ENCODE measurements at places on chromosomes 11 and 22. TPM values are rescaled to one million over a fixed set of nuclear protein-coding genes. Genes with fewer than 3 reads are reported as not detected.

The SLN gene
- not detected for total RNA-seq

The ELFN2 gene
- 1.5 TPM for total RNA-seq

The SYT12 gene
- total RNA-seq: 6.2 TPM

The ANO5 gene
- 4.3 TPM for total RNA-seq

The RASSF10 gene
- total RNA-seq: 8.7 TPM

The TRIM22 gene
- 37.8 TPM for total RNA-seq

The UPK3A gene
- not detected for total RNA-seq

The RAG1 gene
- total RNA-seq: 0.90 TPM

The SCUBE2 gene
- not detected for total RNA-seq

The PRR33 gene
- not detected for total RNA-seq

The ASPHD2 gene
- total RNA-seq: 0.71 TPM

The TYR gene
- total RNA-seq: not detected

The FAM227A gene
- 10.8 TPM for total RNA-seq

The KIAA1671 gene
- 63.1 TPM for total RNA-seq

The NXPE1 gene
- not detected for total RNA-seq

The CFAP300 gene
- 2.9 TPM for total RNA-seq

The C22orf42 gene
- not detected for total RNA-seq

The GRAP2 gene
- total RNA-seq: not detected

The OR4A16 gene
- total RNA-seq: not detected

The CCDC34 gene
- total RNA-seq: 17.6 TPM

The LRRC10B gene
- not detected for total RNA-seq

The SMIM35 gene
- total RNA-seq: not detected

The UBTFL1 gene
- not detected for total RNA-seq

The SLCO2B1 gene
- 0.27 TPM for total RNA-seq

The CBLIF gene
- total RNA-seq: not detected

The AASDHPPT gene
- total RNA-seq: 30.7 TPM

The POU2AF2 gene
- total RNA-seq: 0.35 TPM

The STX5 gene
- total RNA-seq: 38.3 TPM

The CHRM4 gene
- not detected for total RNA-seq

The SYT13 gene
- total RNA-seq: 36.8 TPM

The GNAZ gene
- total RNA-seq: 7.3 TPM

The PGA4 gene
- total RNA-seq: not detected

The CARD10 gene
- 49.2 TPM for total RNA-seq

The IL17REL gene
- total RNA-seq: not detected

The DSCAML1 gene
- 0.07 TPM for total RNA-seq

The TNNT3 gene
- total RNA-seq: not detected

The LINC01488 gene
- not detected for total RNA-seq

The RAG2 gene
- total RNA-seq: not detected

The P4HA3 gene
- total RNA-seq: not detected

Measured in Calu3 (cell line).